T-cell (primary cell): ENCODE measurements at places on chromosomes 5 and 9. TPM values are rescaled to one million over a fixed set of nuclear protein-coding genes. Genes with fewer than 3 reads are reported as not detected.

AFAP1L1 gene
- 0.35 TPM for total RNA-seq

MTAP gene
- 39.1 TPM for total RNA-seq

SLC25A51 gene
- total RNA-seq = 32.4 TPM

LCN2 gene
- total RNA-seq = not detected

IFNA13 gene
- not detected for total RNA-seq

ACER2 gene
- total RNA-seq = 1.4 TPM

KCNN2 gene
- total RNA-seq = not detected

TLX3 gene
- total RNA-seq = not detected

SLC6A7 gene
- total RNA-seq = not detected

DNA sequence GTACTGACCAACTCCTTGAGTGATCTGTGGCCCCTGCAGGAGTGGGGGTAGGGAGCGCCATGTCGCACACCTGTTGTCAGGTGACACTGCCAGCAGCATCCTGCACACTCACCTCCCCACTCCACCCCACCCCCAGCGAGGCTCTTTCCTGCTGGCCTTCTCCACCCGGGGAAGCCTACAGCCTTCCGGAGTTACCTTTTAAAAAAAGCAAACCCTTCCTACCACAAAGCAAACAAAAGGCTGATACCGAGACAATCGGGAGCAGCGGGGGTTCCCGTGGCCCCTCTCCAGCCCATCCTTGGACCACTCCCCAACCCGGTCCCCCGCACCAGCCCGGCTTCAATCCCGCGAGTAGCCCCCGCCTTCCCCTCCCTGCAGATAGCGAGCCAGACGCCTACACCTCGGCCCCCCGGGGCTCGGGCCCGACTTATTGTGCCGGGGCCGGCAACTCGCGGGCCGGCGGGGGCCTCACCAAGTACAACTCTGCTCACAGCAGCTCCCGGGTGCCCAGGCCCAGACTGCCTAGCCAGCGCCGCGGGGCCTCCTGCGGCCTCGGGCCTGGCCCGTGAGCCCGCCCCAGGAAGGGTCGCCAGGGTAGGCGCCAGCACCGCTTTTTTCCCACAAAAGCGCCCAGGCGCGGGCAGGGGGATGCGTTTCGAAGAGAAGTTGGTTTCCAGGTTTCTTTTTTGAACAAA is 724 bp downstream of the MACROH2A1 start:
- peak overlapping the region; percentile 15 for H3K27ac ChIP-seq
- no peaks in the 10 kb centered on the region for H3K36me3 ChIP-seq
- H3K4me3 ChIP-seq = peak overlapping the region; percentile 69
- DNase-seq = peak; percentile 38
- H3K27me3 ChIP-seq = no peaks in the 10 kb centered on the region

DNA sequence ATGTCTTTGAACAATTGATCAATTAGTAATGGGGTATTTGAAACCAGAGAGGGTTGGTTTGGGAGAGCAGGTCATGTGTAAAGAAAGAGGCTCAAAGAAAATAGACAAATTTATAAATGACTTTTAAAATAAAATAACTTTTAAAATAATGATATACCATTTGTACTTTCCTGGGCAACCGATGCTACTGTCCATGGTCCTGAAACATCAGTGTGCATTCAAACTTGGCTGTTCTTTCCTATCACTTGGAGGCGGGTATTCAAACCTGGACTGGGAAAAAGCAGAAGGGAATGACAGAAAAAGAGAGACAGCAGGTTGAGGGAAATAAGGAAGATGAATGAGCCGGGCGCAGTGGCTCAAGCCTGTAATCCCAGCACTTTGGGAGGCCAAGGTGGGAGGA is 1446.4 kb upstream of the WWC1 start:
- no peaks in the 10 kb centered on the region for H3K4me1 ChIP-seq
- no peaks in the 10 kb centered on the region for H3K27me3 ChIP-seq
- H3K4me3 ChIP-seq = no peak overlapping the region

DNA sequence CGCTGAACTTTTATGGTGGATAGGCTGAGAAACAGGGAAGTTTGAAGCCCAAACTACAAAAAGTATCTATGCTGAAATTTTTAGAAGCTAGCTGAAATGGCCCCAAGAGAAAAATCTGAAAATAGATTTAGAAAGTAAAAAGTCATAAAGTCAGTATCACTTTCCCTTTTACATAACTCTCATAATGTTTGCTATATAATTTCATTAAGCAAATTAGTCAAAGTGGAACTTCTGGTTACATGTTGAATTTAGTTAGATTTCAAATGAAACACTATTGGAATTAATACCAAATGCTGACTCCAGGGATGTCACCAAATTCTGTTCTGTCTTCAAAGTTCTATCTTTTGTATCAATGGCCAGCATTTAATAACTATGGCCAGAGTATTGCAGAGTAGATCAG is 126.9 kb downstream of the TTC39B start:
- H3K27me3 ChIP-seq = no peaks in the 10 kb centered on the region
- peaks cover 54% of the 10 kb centered on the region for H3K36me3 ChIP-seq
- no peak for DNase-seq
- no peak overlapping the region for H3K27ac ChIP-seq
- no peak overlapping the region for H3K4me3 ChIP-seq
- no peaks in the 10 kb centered on the region for H3K4me1 ChIP-seq

- H3K36me3 ChIP-seq = no peaks in the 10 kb centered on the region
- H3K27me3 ChIP-seq = no peaks in the 10 kb centered on the region
Measured at GRCh38 chr9:28260330-28260729, 687.0 kb upstream of the C9orf72 start.

GRCh38 chr9:120438836-120439546 is 141.0 kb downstream of the CDK5RAP2 start:
- no peak overlapping the region for H3K27ac ChIP-seq
- H3K36me3 ChIP-seq = peaks cover 6% of the 10 kb centered on the region
- no peak overlapping the region for H3K4me3 ChIP-seq
- H3K4me1 ChIP-seq = peaks cover 5% of the 10 kb centered on the region
- DNase-seq = no peak

DNA sequence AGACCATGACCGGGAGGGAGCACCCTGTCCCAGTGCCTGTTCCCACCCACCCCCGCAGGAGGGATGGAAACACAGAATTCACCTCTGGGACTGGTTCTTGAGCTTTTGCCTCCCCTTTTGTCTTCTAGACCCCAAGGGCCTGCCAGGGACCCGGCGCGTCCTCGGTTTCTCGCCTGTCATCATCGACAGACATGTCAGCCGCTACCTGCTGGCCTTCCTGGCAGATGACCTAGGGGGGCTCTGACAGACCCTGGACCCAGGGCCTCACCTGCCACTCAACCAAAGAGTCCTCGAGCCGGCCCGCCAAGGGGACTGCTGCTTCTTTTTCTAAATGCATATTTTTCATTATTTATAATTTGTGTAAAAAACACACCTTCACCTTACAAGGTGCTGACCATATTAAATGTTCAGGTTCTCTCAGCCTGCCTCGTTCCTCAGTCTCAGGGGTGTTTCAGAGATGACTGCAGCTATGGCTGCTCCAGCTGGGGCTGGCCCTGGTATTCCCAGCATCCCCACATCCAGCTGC is 16.9 kb downstream of the CARD19 start:
- peaks cover 10% of the 10 kb centered on the region for H3K36me3 ChIP-seq
- no peaks in the 10 kb centered on the region for H3K27me3 ChIP-seq
- peaks cover 22% of the 10 kb centered on the region for H3K4me1 ChIP-seq
- no peak for DNase-seq

GRCh38 chr5:89545076-89545475 is 662.1 kb upstream of the MEF2C start:
- no peaks in the 10 kb centered on the region for H3K36me3 ChIP-seq
- no peak overlapping the region for H3K4me3 ChIP-seq
- H3K27ac ChIP-seq = no peak overlapping the region

DNA sequence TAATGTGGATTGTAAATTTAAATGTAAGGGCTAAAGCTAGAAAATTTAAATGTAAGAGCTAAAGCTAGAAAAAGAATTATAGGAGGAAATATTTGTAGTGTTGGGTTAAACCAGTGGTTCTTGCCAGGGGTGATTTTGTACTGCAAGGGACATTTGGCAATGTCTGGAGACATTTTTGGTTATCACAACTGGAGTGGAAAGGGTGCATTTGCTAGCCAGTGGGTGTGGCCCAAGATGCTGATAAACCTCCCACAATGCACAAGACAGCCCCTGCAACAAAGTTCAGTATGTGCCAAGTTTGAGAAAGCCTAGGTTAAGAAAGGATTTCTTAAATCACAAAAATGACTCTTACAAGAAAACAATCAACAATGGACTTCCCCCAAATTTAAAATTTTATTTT is 31.6 kb upstream of the ELL2 start:
- no peaks in the 10 kb centered on the region for H3K36me3 ChIP-seq
- peaks cover 3% of the 10 kb centered on the region for H3K27me3 ChIP-seq
- no peak overlapping the region for H3K27ac ChIP-seq
- DNase-seq = no peak
- H3K4me1 ChIP-seq = no peaks in the 10 kb centered on the region
- H3K4me3 ChIP-seq = no peak overlapping the region

- H3K27me3 ChIP-seq = no peaks in the 10 kb centered on the region
- H3K27ac ChIP-seq = no peak overlapping the region
- no peaks in the 10 kb centered on the region for H3K4me1 ChIP-seq
- no peaks in the 10 kb centered on the region for H3K36me3 ChIP-seq
- no peak overlapping the region for H3K4me3 ChIP-seq
Measured at GRCh38 chr5:118722122-118723020, 266.0 kb downstream of the DTWD2 start.

GRCh38 chr5:60350794-60351193 is 349.2 kb downstream of the DEPDC1B start:
- H3K4me1 ChIP-seq = no peaks in the 10 kb centered on the region
- no peaks in the 10 kb centered on the region for H3K27me3 ChIP-seq
- no peaks in the 10 kb centered on the region for H3K36me3 ChIP-seq
- no peak for DNase-seq
- no peak overlapping the region for H3K27ac ChIP-seq
- no peak overlapping the region for H3K4me3 ChIP-seq

DNA sequence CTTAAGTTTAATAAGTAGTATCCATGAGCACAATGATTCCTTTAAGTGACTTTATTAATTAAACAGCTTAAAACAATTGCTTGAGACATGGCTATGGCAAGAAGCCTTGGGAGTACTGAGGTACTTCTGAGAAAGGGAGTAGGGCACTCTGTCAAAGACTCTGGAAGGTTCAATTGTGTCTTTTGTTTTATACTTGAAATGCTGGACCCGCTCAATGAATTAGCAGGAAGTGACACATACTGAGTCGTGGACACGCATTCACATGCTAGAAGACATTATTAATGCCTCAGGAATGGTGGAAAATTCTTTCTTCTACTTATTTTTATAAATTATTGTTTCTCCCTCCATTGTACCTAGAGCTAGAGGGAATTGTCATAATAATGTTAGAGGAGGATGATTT is 347.3 kb upstream of the ZNF608 start:
- H3K27me3 ChIP-seq = no peaks in the 10 kb centered on the region
- no peak overlapping the region for H3K27ac ChIP-seq
- DNase-seq = no peak
- no peaks in the 10 kb centered on the region for H3K36me3 ChIP-seq
- no peak overlapping the region for H3K4me3 ChIP-seq

DNA sequence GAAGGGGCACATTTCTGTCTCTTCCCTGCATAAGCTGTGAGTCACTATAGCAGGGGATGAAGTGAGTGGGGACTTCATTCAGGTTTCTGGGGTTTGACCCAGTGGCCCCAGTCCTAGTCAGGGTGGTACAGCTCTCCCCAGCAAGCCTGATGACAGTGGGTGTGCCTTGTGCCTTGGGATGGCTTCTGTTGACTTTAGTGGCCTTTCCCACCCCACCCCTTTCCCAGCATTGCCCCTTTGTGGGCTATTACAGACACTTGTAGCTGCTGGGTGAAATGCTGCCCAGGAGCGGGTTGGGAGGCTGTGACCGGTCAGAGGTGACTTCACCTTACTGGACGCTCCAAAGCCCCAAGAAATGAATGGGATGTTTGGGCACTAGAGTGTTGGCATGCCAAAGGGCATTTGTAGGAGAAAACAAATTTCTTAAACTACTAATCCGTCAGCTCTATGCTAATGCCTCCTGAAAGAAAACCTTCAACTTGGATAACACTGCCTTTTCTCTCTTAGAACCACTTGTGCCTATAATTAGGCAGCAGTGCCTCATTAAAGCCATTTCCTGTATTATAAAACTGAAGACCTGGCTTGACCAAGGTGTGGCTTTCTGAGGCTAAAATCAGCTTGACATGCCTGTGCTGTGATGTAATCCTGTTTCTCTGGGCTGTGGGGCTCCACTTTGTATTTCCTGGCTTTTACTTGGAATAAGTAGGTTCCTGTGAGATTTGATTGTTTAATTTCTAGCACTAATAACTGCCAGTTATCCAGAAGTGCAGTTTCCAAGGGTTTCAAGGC is 119.0 kb upstream of the SLC25A48 start:
- H3K4me1 ChIP-seq = no peaks in the 10 kb centered on the region
- H3K4me3 ChIP-seq = no peak overlapping the region
- H3K36me3 ChIP-seq = no peaks in the 10 kb centered on the region
- H3K27me3 ChIP-seq = no peaks in the 10 kb centered on the region

DNA sequence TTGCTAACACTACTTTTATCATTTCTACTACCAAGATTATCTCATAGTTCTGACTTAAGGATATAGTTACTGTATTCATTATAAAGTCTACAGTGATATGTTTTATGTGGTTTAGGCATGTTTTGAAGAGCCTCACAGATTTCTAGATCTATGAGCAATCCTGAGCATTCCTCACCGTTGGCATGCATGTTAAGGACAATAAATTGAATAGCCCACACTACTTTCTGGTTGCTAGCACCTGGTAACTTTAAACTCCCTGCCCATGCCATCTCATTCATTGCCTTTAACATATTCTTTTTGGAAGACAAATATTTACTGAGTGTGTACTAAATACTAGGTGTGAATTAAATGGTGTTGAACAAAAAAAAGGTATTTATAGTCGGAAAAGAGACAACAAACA is 868.1 kb upstream of the CDH9 start:
- DNase-seq = no peak
- H3K36me3 ChIP-seq = no peaks in the 10 kb centered on the region
- no peak overlapping the region for H3K27ac ChIP-seq
- no peaks in the 10 kb centered on the region for H3K4me1 ChIP-seq
- no peak overlapping the region for H3K4me3 ChIP-seq
- no peaks in the 10 kb centered on the region for H3K27me3 ChIP-seq

GRCh38 chr5:32074401-32074800 is 99.7 kb downstream of the GOLPH3 start:
- H3K36me3 ChIP-seq = no peaks in the 10 kb centered on the region
- no peak overlapping the region for H3K27ac ChIP-seq
- H3K27me3 ChIP-seq = no peaks in the 10 kb centered on the region
- no peak overlapping the region for H3K4me3 ChIP-seq
- DNase-seq = no peak
- no peaks in the 10 kb centered on the region for H3K4me1 ChIP-seq
